Fibroblast of skin of abdomen (primary cell): ENCODE measurements at places on chromosomes 1 and 21.

GRCh38 chr1:45644661-45645060 is 20.8 kb upstream of the CCDC17 start:
- DNase-seq: no peak

DNA sequence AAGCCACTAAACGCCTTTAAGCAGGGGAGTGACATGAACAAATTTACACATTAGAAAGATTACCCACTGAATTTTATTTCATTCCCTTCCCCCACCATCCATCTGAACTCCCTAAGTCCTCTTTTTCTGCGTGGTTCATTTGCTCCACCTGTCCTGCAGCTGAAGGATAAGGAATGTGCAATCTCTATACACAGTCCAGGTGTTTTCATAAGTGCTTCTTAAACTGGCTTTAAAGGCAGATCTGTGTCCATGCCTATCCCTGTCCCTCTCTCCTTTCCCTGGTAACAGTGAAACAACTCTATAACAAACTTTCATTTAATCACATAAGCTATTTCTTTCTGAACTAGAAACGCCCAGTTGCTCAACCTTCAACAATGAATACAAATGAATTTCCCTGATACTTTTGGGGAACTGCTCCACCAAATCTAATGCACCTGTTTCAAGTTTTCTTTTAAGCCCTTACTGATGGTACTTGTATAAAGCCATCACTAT is 8.4 kb downstream of the GSTM3 start:
- no peak for DNase-seq

DNA sequence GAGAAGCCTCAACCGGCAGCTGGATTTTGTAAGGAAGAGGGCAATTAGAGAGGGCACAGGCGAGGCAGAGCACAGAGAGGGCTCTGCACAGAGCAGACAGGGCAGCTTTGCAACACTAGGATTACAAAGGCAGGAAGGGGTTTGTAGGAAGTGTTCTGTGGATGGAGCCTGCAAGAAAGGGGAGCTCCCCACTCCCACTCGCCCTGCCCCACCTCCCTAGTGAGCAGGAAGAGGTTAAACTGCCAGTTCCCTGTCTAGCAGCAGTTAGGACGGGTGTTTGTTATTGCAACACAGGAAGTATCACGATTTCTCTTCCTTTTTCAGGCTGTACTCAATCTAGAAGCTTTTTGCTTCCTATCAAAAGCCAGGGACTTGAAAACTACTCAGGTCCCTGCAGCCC is 63.3 kb upstream of the LRRC8D start:
- no peak for DNase-seq

- DNase-seq: no peak
These were observed 235.0 kb downstream of the PTGER3 start for GRCh38 chr1:70812442-70813109.

DNA sequence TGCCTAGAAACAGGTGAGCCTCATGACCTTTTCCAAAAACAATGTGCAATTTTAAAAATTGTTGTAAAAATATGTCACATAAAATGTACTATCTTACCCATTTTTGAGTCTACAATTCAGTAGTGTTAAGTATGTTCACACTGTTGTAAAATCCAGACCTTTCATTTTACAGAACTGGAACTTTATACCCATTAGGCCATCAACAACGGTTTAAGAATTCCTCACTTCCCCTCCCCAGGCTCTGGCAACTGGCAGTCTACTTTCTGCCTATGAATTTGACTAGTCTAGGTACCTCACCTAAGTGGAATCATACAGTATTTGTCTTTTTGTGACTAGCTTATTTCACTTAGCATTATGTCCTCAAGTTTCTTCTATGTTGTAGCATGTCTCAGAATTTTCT is 8.6 kb downstream of the CTSE start:
- DNase-seq: no peak

DNA sequence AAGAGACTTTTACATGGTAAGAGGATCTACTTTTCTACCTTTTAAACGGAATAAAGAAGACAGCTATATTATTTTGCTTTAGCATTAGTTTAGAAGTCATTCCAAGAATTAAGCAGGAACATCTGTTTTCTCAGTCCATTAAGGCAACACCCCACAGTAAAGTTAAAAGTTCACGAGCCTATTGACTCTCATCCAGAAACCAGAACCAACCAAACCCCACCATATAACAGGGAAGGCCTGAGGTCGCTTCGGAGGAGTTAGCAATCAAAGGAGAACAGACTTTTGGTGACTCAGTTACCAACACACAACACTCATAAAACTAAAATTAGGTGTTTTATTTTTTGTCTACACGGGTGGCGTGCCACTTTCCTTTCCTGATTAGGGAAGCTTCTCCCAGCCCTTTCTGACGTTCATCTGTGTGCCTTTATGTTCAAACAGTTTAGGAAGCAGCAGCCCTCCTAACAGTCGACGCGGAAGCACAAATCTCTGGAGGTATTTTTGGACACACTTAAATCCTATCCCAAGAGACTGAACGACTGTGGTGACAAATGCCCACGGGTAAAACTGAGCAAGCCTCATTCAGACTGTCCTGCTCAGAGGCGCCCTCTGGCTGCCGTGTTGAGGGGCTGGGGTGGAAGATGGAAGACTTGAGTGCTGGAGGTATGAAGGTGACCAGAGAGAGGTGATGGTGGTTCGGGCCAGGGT is 8.6 kb upstream of the PLA2G2C start:
- peak; percentile 26 for DNase-seq

GRCh38 chr1:225865514-225865913 is 16.7 kb downstream of the TMEM63A start:
- no peak for DNase-seq

DNA sequence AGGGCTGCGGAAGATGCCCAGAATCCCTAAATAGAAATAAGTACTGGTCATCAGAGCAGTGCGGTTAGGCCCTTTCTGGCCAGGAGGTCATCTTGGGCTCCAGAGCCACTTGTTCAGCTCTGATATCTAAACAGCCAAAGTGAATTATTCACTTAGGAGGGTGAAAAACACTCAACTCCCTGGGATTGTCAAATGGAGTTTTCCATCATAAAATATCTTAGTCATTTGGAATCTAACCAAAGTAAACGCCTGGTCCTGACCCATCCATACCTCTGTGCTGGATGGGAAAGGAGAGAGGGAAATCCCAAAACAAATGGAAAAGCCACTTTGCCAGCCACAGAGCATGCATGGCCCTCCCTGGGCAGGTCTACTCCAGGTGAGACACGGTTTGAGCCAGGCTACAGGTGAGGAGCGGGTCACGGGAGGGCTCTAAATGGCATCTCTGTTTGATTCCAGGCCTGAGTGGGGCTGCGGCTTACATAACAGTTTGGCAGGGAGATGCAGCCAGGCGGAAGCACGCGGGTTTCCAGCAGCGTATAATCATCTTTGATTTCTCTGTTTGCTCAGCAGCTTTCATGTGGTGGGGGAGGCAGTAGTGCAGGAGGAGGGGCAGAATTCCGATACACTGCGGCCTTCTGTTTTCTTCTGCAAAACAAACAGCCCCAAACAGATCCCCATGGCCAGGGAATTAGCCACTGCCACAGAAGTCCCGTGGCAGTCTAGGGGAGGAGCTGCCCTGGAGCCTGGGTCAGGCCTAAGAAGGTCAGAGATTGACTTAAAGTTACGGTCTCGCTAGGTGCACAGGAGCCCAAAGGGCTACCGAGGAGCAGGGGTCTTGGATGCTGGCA is 59.1 kb upstream of the ZNF648 start:
- DNase-seq: peak; percentile 38

DNA sequence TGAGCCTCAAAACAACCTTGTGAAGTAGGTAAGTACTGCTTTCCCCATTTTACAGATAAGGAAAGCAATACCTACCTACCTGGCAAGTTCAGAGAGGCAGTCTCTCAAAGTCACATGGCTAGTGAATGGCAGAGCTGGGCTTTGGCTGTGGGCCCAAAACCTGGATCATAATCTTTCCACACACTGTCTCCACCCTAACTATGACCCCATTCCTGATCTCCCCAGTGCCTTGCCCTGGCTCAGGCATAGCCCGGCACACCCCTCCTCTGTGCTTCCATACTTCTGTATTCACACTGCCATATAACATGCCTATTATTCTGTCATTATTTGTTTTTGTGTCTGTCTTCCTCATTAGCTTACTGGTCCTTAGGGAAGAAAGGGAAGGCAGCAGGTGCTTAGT is 15.9 kb downstream of the GNG12 start:
- no peak for DNase-seq

- DNase-seq: peak; percentile 13
These were observed 737.1 kb downstream of the PTPRU start for GRCh38 chr1:29973406-29973805.

DNA sequence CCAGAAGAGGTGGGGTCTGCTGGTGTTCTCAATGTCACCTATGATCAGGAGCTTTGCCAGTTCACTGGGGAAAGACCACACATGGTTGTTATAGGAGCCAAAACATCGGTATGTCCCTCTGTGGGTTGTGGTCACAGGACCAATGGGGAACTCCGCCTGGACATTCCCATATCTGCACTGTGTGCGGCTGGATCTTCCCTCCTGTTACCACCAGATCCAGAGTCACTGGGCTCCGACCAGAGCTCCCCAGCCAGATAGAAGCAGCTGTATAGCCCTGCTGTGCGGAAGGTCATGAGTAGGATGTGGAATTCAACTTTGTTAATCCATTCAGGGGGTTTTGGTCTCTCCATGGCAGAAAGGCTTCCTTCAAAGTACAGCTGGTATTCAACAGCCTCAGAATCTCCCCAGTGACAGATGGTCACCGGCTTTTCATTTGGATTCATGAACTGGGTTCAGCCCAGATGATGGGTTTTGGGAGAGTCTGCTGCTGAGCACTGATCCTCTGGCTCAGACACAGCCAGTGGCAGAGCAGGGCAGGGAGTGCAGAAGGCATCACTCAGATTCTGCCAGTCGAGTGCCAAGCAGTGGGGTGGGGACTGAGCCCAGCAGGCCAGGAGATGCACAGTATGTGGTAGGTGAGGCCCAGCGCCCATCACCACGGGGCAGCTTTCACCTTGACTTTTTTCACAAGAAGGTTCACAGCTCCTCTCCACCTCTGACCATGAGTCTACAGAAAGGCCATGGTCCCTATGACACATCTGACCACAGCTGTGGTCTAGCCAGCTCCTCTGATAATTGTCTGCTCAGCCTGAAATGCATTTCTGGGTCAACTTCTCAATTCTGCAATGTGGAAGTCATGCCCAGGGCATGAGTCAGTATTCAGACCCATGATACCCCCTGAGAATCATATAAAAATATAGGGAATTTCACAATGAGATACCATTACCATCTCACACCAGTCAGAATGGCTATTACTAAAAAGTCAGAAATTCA is 2.9 kb upstream of the SHCBP1L start:
- DNase-seq: peak; percentile 89

DNA sequence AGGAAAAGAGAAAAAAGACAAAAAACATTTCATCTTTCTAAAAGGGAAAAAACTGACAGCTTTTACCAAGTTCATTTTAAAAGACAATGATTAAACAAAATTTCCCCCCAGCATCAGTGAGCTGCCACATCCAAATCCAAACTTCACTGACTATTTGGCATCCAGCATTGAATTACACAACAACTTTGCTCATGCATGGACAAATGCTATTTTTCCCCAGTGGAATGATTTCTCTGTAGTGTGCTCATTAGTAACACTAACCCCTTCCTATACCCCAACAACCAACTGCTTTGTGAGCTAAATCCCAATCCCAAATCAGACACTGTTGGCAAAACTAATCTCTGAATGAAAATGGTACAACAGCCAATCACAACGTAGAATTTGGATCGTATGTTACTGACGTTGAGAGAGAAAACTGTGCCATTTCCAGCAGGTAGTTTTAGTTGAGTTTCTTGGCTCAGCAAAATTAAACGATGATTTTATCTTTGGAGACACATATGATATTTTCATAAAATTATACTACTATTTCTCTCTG is 37.9 kb downstream of the PIK3R3 start:
- DNase-seq: no peak

- no peak for DNase-seq
These were observed 12.4 kb upstream of the ZNF691 start for GRCh38 chr1:42833981-42834380.

DNA sequence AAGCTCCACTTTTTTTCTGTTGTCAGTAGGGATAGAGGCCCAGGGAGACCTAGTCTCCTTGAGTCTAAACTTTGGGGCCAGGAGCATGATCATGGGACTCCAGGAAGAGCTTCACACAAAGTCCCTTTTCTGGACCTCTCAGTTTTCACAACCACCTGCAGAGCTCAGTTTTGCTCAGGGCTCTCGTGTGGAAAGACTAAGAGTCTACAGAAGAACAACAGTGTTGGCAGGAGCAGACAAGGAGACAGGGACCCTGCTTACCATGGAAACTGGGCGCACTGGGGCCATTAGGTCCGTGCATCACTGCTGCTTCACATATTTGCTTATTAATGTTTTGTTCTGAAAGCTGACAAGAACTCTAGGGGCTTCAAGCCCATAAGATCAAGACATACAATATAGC is 63.9 kb upstream of the HSD17B7 start:
- DNase-seq: no peak

DNA sequence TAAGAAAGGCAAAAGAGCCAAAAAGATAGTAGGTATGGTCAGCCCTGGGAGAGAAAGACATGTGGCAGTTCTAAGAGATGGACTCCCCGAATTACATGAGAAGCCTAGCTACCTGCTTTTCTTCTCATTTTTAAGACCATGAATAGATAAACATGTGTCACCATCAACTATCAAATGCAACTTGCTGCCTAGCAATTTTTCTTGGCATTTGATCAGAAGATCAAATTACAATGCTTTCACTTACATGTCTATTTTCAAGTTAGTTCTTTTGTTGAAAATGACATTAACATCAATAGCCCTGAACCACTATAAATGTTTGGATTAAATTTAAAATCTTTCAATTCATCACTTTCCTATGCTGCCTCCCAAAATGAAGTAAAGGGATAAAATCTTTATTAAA is 212.3 kb downstream of the HHIPL2 start:
- peak; percentile 7 for DNase-seq

DNA sequence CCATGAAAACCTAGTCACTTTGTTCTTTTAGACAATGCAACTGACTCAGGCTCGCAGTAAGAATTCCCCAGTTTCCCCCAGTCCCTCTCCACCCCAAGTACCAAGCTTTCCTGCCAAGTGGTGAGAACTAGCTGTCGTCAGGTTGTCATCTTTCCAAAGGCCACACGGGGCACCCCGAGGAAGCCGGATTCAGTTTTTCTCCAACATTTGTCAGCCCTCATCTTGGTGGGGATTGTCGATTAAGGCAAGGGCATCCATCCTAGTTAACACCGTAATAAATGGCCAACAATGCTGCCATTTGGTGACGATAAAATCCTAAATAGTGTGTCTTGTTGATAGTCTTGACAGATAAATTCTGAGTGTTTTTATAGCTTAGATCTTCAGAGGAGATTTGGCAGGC is 55.9 kb upstream of the PROX1 start:
- no peak for DNase-seq
